ENCODE measurements at places on chromosomes 12 and 14.

- DNase-seq = no peak
Measured at GRCh38 chr12:64729909-64730587, 29.2 kb downstream of the GNS start.

- DNase-seq = peak; percentile 71
Measured at GRCh38 chr12:24933694-24934407, 15.1 kb downstream of the BCAT1 start.

- DNase-seq = no peak
Measured at GRCh38 chr14:93976477-93977057, at the start of gene ASB2. ASB2 (minus strand) TSS chr14:93976570; CDS start chr14:93964539, 12,031 bp downstream.

- DNase-seq = no peak
Measured at GRCh38 chr12:41032386-41032785, 155.7 kb upstream of the PDZRN4 start.

GRCh38 chr12:132196038-132196872 lies 52.0 kb downstream of the NOC4L start:
- DNase-seq = no peak

GRCh38 chr14:20421267-20421666 lies 8.0 kb upstream of the TEP1 start:
- DNase-seq = no peak

DNA sequence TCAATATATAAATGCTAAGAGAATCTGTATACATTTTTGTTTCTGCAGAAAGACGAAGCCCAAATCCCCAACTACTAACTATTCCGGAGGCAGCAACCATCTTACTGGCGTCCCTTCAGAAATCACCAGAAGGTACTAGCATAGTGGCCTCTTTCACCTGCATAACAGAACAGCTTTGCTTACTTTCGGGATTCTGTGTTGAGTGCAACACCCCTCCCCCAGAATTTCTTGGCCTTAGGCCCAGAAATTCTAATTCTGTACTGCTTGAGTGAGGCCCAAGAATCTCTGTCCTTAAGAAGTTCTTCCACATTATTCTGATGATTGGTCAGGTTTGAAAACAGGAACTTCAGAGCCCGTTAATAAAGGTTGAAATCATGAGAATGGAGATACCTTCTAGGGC lies 2.9 kb downstream of the SPX start:
- no peak for DNase-seq

- no peak for DNase-seq
Measured at GRCh38 chr12:10241290-10241689, 28.6 kb downstream of the GABARAPL1 start.

- no peak for DNase-seq
Measured at GRCh38 chr14:103008126-103008525, 49.2 kb downstream of the CDC42BPB start.

DNA sequence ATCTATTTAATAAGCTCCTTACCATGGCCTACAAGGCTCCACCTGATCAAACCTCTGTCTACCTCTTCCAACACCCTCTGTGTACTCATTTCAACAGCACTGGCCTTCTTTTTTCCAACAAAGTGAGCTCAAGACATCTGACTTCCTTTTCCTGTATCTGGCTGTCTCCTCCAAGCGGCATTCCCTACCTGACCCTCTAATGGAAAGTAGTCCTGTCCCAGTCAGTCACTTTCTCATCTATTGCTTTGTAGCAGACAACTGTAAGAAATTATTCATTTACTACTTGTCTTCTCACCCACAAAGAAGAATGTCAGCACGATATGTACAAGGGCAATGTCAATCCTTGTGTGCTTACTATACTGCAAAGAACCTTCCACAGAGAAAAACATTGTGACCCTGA lies 149.6 kb downstream of the MED13L start:
- DNase-seq = no peak

DNA sequence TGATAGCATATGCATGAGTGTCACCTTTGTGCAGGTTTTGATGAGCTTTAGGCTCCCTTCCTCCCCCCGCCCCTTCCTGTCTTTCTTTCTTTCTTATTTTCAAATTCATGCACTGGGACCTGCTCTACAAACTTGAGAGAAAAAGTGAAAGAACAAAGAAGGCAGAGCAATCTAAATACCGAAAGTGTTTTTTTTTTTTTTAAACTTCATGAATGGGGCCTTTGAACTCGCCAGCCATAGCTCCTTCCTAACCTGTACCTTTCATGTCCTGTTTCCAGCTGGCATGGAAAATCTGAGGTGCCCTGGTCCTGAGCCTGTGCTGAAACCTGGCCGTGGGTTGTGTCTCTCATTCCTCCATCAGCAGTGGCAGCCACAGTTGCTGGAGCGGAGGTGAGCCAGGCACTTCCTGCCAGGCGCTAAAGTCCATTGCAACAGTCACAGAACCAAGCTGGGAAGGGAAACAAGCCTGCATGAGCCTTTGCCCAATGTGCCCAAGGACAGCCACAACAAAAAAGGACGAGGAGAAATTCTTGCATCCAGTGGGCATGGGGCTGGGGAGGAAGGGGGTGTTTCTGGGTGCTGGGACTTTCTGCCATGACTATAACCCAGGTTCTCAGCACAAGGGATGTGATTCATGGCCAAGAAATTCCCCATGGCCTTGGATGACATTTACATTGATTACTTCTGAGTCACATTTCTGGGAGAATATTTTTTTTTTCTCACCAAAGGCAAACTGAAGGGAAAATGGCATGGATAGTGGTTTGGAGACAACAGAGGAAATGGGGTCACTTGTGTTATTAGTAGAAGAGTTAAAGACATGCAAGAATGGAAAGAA lies 102.7 kb downstream of the TMEM30B start:
- peak; percentile 88 for DNase-seq

GRCh38 chr14:49516286-49516685 lies 69.9 kb downstream of the RPS29 start:
- peak; percentile 27 for DNase-seq

DNA sequence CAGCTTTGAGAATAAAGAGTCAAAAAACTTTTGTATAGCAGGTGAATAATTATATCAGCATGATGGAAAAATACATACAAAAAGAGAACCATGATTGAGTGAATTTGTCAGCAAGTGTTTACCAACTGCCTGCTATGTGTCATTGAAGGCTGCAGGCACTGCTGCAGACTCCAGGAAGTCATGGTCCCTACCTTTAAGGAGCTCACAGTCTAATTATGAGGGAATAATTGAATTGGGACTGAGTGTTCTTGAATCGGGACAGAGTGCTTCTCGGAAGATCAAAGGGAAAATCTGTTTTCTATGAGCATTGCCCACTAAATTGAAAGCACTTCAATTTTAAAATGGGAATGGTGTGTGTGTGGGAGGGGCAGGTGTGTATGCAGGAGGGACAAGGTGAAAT lies 9.5 kb downstream of the OR10AD1 start:
- no peak for DNase-seq

- no peak for DNase-seq
Measured at GRCh38 chr14:98456231-98456630, 815.8 kb downstream of the BCL11B start.

DNA sequence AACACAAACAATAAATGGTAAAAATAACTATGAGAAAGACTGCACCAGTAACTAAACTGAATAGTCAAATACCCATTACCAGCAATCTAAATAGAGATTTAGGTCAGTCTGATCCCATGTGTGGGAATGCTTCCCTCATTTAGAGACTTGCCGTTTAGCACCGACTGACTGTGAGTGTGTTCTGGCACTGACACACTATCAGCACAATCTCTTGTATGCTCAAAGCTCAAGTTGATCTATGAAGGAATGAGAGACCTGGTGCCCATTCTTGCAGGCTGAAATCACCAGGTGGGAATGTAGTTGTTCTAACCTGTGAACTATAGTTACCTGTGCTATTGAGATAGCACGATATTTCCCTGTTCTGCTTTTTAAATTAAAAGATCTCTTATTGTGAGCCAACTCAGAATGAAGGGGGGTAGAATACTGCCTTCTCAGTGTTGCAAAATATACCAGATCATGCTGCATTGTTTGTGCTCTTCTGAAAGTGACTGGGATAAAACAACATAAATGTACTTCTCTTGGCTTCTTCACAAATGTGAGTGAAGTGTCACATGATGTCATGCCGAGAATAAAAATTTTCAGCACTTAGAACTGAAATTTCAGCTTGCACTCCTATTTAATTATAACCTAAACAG lies 99.6 kb downstream of the LIN7A start:
- DNase-seq = no peak

DNA sequence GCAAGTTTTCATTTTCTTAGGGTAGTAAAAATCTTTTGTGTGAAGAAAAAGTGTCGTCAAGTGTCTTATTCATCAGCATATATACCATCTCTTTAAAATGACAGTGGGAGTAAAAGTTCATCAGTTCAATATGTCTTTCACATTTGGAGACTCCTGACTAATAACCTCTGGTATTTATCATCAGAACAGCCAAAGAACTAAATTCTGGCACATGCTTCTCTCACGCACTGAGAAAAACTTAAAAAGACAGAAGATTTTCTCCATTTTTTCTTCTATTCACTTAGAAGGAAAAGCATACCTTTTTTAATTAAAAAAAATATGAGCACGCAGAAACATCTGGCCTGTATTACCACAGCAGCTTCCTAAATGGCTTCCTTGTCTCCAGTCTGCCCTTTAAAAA lies 265.7 kb downstream of the AKAP6 start:
- no peak for DNase-seq

- DNase-seq = no peak
Measured at GRCh38 chr14:22319526-22320361, 269.3 kb downstream of the DAD1 start.

- no peak for DNase-seq
Measured at GRCh38 chr12:109873653-109874052, 6.7 kb downstream of the GLTP start.

DNA sequence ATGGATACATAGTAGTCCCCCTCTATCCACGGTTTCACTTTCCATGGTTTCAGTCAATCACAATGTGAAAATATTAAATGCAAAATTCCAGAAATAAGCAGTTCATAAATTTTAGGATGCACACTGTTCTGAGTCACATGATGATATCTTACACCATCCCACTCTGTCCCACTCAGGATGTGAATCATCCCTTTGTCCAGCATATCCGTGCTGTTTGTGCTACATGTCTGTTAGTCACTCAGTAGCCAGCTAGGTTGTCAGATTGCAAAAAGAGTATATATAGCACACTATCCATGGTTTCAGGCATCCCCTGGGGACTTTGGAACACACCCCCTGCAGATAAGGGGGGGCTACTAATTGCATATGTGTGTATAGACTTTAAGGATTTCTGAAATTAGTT lies 8.1 kb upstream of the NAA30 start:
- no peak for DNase-seq

DNA sequence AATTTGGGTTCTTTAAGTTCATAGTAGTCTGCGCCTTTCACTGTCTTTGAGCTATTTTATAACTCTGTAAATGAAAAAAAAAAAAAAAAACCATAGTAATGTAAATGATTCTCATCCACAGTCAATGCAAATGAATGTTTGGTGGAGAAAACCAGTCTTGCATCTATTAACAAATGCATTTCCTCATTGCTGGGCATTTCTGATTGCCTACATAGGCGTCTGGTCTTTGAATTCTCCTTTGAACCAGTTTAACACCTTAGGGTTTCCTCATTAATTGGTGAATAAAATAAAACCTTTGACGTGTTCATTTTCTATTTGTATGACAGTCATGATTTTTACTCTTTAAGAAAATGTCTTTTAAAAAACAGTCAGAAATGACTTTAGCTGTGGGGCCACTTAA lies 114.8 kb downstream of the C12orf75 start:
- DNase-seq = peak; percentile 14

DNA sequence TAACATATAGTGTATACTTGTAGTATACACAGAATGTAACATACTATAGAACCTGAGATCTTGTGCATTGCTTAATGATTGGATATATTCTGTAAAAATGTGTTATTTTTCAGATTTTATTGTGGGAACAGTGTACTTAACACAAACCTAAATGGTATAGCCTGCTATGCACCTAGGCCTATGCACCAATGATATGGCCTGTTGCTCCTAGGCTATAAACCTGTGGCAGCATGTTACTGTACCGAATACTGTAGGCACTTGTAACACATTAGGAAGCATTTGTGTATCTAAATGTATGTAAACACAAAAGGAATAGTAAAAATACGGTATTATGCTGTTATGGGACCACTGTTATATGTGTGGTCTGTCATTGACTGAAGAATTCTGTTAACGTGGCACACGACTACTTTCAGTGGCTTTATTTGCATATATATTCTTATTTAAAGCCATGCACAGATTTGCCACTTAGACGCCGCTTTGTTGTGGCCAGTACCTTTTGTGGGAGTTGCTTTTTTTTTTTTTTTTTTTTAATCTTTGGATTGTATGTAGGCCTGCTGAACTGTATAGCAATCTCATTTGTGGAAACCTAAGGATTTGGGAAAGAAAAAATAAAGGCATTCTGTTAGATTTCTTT lies 7.4 kb downstream of the PAPOLA start:
- no peak for DNase-seq

DNA sequence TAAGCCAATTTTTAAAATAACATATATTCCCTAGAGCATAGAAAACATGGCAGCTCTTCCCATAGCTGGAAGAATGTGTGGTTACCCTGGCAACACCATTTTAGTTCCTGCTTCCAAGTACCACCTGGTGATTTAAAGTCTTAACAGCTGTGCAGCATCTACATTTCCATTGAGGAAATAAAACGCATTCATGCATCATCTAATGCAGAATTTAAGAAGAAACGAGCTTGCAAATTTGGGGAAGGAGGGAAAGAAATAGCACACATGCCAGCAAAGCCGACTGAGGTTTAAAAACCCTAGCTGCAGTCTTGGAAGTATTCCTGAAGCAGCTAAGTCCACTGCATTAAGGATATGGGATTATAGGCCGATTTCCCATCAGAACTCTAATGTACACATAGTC lies 22.8 kb upstream of the SLC38A2 start:
- DNase-seq = no peak

GRCh38 chr12:83145325-83145840 lies 458.7 kb downstream of the TMTC2 start:
- peak; percentile 2 for DNase-seq

DNA sequence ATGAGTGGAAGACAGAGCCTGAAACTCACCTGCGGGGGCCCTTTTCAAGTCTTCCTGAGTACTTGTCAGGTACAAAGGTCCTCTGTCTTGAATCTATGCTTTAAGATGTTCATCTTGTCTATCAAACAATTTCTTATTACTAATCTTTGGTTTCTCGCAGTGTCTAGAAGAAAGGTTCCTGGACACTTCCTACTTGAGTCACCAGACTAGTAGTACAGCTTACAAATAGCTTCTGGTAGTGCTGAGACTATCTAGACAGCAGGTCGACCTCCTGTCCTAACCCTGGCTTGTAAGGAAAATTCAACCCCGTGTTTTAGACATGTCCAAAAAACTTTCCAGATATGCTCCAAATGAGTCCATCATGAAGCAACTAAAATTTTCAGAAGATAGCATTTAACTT lies 11.2 kb upstream of the ARID2 start:
- DNase-seq = no peak

- no peak for DNase-seq
Measured at GRCh38 chr12:45406988-45407850, 191.3 kb downstream of the ANO6 start.

DNA sequence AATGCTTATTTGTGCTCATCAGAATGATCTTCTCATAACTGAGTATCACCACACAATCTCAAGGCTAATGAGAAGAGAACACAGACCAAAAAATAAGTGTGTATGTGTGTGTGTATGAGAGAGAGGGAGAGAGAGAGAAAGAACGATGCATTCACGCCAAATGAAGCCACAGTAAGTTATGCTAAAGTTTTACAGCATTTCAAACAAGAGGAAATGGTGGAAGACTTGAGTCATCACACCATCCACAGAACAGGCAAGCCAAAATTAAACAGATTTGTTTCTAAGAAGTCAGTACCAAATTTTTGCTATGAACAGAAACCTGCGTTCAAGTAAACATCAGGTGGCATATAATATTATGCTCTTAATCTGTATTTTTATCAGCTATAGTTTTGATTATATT lies 141.2 kb downstream of the MED13L start:
- DNase-seq = no peak

- no peak for DNase-seq
Measured at GRCh38 chr12:71567537-71567936, 96.1 kb downstream of the ZFC3H1 start.
